AG09309 (cell line): ENCODE measurements at places on chromosomes 4 and X.

DNA sequence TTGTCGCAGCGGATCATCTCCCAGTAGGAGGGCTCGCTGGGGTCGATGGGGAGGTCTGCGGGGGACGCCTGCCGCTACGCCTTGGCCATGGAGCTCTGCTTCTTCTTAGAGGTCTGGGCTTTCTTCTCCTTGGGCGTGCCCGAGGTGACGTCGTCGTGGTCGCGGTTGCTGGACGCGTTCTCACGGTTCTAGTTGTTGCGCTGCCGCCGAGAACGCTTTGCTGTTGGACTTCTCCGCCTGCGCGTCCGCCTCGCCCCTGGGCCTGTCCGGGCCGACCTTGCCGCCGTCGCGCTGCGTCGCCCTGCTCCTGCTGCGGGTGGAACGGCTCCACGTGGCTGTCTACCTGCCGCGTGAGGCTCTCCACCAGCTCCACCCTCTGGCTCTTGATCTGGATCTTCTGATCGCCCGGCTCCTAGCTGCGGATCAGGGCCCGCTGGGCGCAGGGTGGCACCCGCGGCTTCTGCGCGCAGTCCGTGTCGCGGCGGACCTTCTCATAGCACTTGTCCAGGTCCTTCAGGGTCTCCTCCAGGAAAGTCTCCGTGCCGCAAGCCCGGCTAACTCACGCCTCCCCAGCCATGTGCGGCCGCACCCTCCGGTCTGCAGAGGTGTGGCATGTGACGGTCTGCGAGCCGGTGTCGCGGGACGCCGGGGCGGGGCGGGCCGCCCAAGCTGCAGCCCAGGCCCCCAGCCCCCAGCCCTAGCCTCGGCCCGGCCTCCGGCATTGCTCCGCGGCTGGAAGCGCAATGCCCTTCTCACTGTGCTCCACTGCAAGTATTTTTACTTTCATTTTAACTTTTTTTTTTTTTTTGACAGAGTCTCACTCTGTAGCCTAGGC is 40.5 kb upstream of the OGT start:
- DNase-seq: no peak

GRCh38 chrX:154113729-154114128 is 16.2 kb upstream of the MECP2 start:
- no peak for DNase-seq

GRCh38 chr4:15598644-15599043 is 56.5 kb downstream of the FBXL5 start:
- no peak for DNase-seq

GRCh38 chrX:25534091-25534490 is 518.3 kb upstream of the ARX start:
- no peak for DNase-seq
